ENCODE measurements at places on chromosomes 6 and 20.

- peak; percentile 76 for DNase-seq
These were observed 2.9 kb upstream of the BMP6 start for GRCh38 chr6:7723041-7723447.

DNA sequence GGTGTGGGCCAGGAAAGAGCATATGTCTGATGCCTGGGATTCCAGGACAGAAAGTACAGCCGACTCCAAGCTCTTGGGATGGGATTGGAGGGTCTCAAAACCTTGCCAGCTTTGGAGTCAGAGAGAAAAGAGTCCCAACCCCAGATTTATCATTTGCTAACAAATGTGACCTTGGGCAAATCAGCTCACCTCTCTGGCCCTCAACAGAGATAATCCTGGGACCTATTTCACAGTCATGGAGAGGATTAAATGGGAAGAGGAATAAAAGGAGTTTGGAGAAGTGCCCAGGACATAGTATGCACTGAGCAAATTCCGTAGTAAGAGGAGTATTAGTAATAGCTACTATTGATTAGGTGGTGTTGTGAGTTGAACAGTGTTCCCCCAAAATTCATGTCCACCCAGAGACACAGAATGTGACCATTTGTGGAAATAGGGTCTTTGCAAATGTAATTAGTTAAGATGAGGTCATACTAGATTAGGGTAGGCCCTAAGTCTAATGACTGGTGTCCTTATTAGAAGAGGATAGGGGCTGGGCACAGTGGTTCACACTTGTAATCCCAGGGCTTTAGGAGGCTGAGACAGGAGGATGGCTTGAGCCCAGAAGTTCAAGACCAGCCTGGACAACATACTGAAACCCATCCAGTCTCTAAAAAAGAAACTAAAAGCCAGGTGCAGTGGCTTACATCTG is 17.1 kb downstream of the RIPOR3 start:
- no peak for DNase-seq

- no peak for DNase-seq
These were observed 402.7 kb upstream of the AGPAT4 start for GRCh38 chr6:161676586-161676985.

DNA sequence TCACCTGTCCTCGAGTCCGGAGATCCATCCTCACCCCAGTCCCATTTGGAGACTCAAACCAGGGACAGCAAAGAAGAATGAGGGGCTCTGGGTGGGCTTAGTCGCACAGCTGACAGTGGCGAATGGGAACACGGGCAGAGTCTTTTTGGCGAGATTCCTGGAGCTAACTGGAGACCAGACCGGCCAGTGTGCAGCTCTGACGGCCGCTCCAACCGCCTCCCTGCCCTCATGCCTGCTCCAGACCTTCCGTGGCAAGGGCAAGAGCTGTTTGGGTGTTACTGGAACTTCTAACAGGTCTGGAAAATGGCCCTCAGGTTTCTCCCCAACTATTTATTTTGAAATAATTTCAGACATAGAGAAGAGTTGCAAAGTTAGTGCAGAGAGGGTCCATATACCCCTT is 75.6 kb downstream of the IRF4 start:
- no peak for DNase-seq

Measured in upper lobe of right lung (tissue), 1 donor.